NCI-H2171 (cell line): ENCODE measurements at places on chromosomes 5 and 9.

GRCh38 chr5:27571681-27572080 lies 533.3 kb upstream of the CDH9 start:
- DNase-seq = no peak

- no peak for DNase-seq
These were observed 12.7 kb upstream of the TMEM174 start for GRCh38 chr5:73160239-73160671.

DNA sequence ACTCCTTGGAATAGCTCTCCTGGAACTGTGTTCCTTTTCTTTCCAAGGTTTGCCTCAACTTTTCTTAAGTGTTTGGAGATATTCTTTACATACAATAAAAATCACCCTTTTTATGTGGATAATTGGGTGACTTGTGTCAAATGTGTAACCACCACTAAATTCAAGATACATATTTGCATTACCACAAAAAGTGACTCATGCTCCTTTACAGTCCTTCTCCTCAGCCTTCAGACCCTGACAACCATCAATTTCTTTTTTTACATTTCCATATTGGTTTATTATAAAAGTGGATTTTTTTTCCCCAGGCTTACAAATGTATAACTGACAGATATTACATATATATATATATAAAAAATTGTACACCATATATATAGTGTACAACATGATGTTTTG lies 372.0 kb upstream of the KCNN2 start:
- no peak for DNase-seq

GRCh38 chr9:5524090-5524489 lies 13.8 kb downstream of the PDCD1LG2 start:
- DNase-seq = no peak

DNA sequence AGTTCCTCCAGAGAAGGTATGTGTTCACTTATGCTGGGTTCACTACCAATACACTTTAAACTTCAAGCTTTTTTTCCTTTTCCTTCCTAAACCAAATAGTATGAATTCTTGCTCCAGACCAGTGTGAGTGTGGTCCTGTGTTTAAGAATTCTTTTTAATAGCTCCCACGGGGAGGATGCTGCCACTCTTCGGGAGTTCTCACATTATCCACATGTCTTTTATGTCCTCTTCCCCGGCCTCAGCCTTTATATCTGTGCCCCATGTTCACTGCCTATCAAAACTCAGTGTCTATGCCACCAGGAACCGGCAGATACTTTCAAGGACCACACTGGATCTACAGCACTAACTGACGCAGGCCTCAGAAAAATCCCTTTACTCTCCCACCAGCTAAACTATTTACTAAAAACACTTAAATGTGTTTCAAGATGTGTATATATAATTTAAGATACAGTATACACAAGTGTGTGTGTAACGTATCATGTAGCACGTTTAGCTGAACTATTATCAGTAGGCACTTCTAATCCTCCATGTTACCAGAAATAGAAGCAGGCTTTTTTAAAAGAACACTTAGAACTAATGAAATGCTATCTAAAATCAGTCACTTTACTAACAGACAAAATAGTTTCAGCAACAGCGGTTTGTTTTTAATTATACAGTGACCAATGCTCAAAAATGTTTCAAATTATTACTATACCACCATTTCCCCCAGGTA lies 88.0 kb downstream of the PLPP1 start:
- DNase-seq = no peak

DNA sequence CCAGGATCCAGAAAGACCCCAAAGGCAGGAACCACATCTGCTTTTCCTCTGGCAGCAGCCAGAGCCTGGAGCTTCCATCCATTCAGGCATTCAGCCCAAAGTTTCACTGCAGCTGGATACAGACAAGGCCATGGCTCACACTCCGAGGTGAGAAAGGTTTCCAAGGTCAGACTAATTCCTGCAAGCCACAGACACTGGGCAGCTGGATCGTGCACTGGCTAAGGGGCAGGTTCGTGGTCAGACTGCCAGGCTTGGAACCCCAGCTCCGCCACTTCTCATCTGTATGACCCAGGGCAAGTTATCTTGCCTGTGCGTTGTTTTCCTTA lies 36.9 kb downstream of the SPOCK1 start:
- no peak for DNase-seq

DNA sequence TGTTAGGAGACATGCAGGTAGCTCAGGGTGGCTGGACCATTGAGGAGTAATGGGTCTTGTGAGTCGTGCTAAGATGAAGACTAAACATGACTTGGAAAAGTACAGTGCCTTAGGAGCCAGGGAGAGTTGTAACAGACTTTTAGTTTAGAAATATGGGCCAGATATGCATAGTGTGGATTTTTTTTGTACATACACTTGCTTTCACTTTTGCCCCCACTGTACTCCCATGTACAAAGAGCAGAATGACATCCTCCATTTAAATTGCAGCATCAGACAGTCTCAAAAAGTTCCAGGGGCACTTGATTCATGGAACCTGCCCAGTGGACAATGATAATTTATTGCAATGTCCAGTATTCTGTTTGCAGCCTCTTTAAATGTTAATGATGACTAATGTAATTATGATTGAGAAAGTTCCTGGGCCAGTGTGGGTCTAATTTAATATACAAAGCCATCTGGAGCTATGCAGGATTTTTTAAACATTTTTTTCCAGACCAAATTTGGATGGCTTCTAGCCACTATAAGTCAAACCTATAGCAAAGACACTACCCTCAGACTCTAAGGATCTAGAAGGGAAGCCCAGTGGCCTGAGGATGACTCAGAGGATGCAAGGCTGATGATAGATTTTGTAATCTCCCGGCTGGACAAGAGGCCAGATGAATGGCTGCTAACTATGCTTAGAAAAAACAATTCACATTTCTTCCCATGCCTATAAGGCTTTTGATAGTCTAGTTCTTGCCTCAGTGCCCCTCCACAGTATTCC lies 80.1 kb downstream of the TRPC7 start:
- no peak for DNase-seq

- no peak for DNase-seq
These were observed 3.2 kb downstream of the CRHBP start for GRCh38 chr5:76956033-76956432.

GRCh38 chr9:92808726-92809451 lies 44.3 kb upstream of the BICD2 start:
- DNase-seq = peak; percentile 29

DNA sequence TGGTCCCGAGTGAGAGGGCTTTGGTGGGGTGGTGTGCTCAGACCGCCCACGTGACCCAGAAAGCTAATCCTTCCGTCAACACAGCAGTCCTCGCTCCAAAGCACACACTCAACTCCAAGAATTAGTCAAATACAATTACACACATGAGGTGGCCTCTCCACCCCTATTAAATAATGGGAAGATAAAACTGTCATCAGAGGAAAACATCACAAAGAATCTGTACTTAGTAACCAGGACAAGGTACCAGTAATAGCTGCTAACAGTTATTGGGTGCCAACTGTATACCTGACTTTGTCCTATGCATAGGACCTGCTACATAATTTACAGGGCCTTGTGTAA lies 222.8 kb downstream of the HSPA4 start:
- DNase-seq = no peak

DNA sequence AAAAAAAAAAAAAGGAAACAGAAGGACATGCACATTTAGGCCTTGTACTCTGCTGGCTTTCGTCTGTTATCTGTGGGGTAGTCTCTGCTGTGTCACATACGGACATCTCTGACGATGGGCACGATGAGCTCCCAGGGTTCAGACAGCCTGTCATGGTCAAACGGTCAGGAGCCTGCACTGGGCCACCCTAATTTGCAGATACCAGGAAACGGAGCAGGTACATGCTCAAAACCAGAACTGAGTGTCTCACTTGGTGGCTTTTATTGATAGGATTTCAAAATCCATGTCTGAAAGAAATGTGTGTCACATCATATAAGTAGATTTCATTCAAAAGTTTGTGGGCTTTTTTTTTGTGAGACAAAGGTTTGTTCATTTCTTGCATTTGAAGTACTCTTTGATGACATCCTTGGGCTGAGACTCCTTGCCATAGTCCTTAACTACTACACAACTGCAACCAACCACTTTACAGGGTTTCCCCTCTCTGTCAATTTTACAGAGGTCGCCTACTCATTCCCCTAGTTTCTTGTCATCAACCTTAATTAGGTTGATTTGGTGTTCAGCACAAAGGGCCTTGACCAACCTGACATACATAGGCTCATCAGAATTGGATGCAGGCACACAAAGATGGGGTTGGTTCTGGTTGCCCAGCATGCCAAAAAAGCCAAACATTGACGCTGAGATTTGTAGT lies 9.0 kb downstream of the CKMT2 start:
- DNase-seq = no peak

DNA sequence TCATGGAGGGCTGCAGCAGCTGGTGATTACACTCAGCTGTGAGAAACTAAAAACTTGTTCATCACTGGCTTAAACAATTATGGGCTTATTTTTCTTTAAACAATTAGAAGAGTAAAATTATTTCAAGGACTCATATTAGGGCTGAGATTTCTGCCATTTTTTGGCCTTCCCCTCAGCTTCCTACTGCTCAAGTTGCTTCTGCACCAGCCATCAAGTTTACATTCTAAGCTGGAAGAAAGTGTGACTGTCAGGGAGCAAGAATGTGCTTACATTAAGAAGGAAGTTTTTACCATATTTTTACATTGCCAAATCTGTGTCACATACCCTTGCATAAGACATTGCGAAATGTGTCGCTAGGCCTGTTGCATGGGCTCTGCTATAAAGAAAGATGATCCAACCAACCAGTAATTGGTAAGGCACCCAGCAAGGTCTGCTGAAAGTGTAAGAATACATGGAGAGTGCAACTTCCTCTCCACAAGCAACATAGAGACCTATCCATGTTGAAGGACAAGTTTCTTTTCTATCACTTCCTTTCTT lies 260.3 kb upstream of the CDH10 start:
- DNase-seq = no peak

GRCh38 chr5:178555771-178556211 lies 34.4 kb downstream of the COL23A1 start:
- no peak for DNase-seq

DNA sequence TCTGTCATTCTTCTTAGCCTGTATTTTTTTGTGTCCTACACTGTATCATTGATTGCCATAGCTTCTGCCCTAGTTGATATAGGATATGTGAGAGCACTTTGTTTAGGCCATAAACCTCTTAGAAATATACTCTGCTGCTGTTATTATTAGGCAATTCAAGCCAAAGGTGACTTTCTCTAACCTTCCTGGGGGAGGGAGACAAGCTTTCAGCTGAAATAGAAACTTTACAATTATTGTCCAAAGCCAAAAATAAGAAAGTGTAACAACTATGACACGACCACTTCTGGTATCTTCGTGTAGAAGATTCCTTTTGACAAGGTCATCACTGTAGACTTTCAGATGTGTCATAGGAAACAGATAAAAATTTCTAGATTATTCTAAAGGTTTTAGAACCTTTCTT lies 12.2 kb upstream of the CSNK1A1 start:
- no peak for DNase-seq

- DNase-seq = no peak
These were observed 28.8 kb downstream of the JAKMIP2 start for GRCh38 chr5:147753765-147754164.

- DNase-seq = no peak
These were observed 197.2 kb downstream of the PARP8 start for GRCh38 chr5:50863534-50864170.

GRCh38 chr5:109826426-109826825 lies 136.7 kb downstream of the MAN2A1 start:
- DNase-seq = no peak

DNA sequence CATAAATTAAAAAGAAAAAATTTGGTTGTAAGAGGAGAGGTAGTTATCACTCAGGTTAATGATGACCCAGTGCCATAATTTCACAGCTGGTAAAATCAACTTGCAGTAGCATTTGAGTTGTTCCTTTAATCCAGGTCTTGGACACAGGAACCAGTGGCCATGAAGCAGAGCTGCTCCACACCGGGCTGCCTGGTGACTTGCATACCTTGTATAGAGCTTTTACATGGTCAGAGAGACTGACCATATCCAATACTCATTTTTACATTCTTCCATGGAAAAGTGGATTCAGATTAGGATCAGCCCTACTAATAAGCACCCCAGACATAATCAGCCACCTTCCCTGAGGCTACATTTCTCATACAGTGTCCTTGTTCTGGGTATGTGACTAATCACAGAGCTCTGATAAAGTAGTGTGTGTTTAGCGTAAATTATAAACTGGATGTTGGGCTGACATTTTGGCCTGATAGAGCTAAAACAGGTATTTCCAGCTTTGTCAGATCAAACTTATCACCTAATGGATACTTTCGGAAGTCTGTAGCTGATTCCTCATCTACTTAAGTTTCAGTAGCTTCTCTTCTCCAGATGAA lies 77.0 kb upstream of the ZSWIM6 start:
- no peak for DNase-seq

- DNase-seq = peak; percentile 77
These were observed 1.5 kb downstream of the GGTA1 start for GRCh38 chr9:121498150-121498486.

GRCh38 chr5:149645725-149646124 lies 64.4 kb downstream of the ARHGEF37 start:
- DNase-seq = no peak

DNA sequence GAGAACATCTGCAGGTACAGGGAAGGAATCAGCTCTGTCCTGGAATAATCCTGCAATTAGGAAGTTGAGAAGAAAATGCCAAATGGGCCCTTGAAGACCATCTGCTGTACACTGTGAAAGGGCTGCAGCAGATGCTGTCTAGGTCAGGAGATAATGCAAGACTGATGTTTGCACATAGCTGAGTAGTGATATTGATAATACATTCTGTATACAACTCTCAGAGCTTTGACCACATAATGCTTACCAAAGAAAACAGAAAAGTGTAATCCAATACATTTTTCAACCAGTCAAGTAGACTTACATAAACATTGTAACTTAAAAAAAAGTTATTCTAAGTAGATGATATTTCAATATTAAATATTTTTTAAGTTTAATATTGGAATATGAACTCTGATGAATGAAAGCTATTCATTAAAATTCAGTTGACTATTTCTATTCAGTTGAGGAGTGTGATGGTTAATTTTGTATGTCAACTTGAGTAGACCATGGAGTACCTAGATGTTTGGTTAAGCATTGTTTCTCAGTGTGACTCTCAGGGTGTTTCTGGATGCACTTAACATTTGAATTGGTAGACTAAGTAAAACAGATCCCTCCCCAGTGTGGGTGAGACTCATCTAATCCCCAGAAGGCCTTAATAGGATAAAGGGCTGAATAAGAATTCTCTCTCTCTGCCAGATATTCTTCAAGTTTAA lies 380.1 kb upstream of the PRR16 start:
- DNase-seq = no peak

GRCh38 chr5:81579262-81579924 lies 171.5 kb downstream of the SSBP2 start:
- DNase-seq = no peak

GRCh38 chr5:3361811-3362605 lies 233.6 kb upstream of the IRX1 start:
- DNase-seq = no peak

DNA sequence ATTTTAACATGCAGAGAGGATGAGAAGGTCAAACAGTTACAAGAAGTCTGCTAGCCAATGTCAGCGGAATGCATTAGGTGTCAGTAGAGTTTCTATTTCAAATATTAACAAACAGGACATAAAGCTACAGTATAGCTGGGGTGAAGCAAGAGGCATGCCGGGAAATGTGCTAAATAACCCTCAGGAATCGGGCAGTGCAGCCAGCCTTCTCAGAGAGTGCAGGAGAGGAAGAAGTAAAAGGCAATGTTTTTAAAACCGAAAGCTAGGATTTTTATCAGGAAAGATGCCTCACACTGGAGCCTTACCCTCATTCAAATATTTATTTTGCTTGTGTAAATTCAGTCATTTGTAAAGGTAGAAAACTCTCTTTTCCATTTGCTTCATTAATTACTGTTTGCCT lies 59.1 kb upstream of the SH3GL2 start:
- DNase-seq = no peak

GRCh38 chr9:96644137-96644536 lies 11.0 kb downstream of the PRXL2C start:
- no peak for DNase-seq
